Keratinocyte (primary cell): ENCODE measurements at places on chromosomes 1 and 21.
A peak's percentile ranks its signal among the peaks of the same experiment; 100 is the strongest.

DNA sequence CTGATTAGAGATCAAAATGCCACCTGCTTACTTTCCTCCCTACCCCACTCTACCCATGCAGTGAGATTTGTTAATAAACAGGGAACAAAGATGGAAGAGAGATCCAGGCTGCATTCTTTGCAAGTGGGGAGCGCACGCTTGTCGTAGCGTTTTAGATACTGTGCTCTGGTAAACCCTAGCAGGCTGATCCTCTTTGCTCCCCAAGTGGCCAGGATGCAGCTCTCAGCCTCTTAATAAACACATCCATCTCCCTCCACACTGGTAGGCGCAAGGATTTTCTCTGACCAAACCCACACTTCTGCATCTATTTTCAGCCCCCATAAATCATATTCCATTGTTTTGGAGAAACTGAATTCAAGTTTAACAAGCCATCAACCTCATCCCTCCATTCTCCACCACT, 2.9 kb downstream of the PGBD5 start:
- H3K27me3 ChIP-seq = peaks cover 49% of the 10 kb centered on the region
- no peaks in the 10 kb centered on the region for H3K36me3 ChIP-seq
- H3K27ac ChIP-seq = no peak overlapping the region
- peaks cover 2% of the 10 kb centered on the region for H3K4me1 ChIP-seq
- H3K4me3 ChIP-seq = no peak overlapping the region
- no peak for DNase-seq

- no peak for DNase-seq
- H3K27ac ChIP-seq = peak overlapping the region; percentile 25
- no peaks in the 10 kb centered on the region for H3K27me3 ChIP-seq
- peaks cover 12% of the 10 kb centered on the region for H3K4me1 ChIP-seq
These were observed 742 bp downstream of the P3H1 start for GRCh38 chr1:42765832-42766740.

DNA sequence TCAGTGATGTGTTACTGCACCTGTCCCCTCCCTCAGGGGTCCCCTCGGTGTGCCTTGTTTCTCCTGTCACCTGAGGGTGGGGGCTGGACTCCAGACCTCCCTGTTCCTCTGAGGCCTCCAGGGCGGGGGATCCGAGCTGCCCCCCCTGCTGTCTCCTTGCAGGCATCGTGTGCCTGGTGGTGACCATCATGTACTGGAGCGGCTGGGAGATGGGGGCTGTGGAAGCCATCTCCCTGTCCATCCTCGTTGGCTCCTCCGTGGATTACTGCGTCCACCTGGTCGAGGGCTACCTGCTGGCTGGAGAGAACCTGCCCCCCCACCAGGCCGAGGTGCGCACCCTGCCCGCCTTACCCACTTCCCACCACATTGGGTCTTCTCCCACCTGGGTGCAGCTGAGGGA, 56.4 kb downstream of the DISP3 start:
- H3K4me3 ChIP-seq = no peak overlapping the region
- H3K36me3 ChIP-seq = no peaks in the 10 kb centered on the region
- H3K4me1 ChIP-seq = no peaks in the 10 kb centered on the region
- DNase-seq = no peak
- no peak overlapping the region for H3K27ac ChIP-seq
- H3K27me3 ChIP-seq = peaks cover 12% of the 10 kb centered on the region

DNA sequence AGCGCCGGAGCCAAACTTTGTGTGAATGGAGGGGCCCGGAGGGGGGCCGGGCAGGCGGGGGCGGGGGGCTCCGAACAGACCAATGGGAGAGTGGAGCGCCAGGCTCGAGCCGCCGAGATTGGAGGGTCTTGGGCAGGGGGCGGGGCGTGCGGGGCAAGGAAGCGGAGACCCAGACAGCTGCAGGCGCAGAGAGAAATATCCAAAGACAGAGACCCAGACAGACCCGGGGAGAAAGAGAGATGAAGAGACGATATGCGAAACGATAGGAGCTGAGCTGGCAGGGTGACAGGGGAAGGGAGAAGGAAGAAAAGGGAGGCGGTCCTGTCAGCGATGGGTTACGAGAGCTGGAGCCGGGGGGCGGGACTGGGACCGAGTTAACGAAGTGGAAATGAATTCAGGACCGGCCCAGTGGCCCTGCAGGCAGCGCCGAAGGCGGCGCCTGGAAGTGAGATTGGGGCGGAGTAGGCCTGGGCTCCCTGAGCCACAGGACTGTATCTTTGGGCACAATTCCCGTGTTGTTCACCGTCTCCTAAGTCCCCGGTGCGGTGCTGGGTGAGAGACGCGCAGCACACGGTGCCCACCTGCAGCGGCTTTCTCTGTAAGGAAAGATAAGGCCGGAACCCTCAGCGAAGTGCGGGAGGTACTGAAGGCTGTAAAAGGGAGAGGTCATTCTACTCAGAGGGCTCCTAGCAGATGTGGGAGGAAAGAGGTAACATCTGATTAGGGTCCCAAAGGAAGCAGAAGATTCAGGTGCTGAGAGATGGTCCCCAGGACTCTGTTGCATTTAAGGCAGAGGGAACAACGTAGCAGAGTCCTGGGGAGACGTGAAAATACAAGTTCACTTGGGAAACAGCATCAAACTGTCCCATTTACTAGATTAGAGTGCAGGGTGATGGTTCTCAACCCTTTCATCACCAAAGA, 543 bp upstream of the KCNJ10 start:
- H3K36me3 ChIP-seq = no peaks in the 10 kb centered on the region
- peaks cover 3% of the 10 kb centered on the region for H3K4me1 ChIP-seq
- no peak overlapping the region for H3K27ac ChIP-seq
- DNase-seq = no peak
- H3K27me3 ChIP-seq = peaks cover 53% of the 10 kb centered on the region

GRCh38 chr1:44485229-44485933, 80.3 kb downstream of the RNF220 start:
- no peak overlapping the region for H3K27ac ChIP-seq
- no peaks in the 10 kb centered on the region for H3K36me3 ChIP-seq
- H3K27me3 ChIP-seq = peaks cover 16% of the 10 kb centered on the region
- no peak for DNase-seq
- no peaks in the 10 kb centered on the region for H3K4me1 ChIP-seq
- H3K4me3 ChIP-seq = no peak overlapping the region

GRCh38 chr1:70387507-70387906, 23.6 kb upstream of the CTH start:
- DNase-seq = no peak
- H3K27me3 ChIP-seq = no peaks in the 10 kb centered on the region
- H3K27ac ChIP-seq = no peak overlapping the region
- no peaks in the 10 kb centered on the region for H3K4me1 ChIP-seq
- no peaks in the 10 kb centered on the region for H3K36me3 ChIP-seq
- no peak overlapping the region for H3K4me3 ChIP-seq
